ENCODE measurements at places on chromosomes 1 and 21.

GRCh38 chr1:105678334-105678733, 1378.1 kb upstream of the PRMT6 start:
- no peak for DNase-seq

GRCh38 chr21:43912500-43912899, 47.5 kb downstream of the AGPAT3 start:
- DNase-seq = no peak

DNA sequence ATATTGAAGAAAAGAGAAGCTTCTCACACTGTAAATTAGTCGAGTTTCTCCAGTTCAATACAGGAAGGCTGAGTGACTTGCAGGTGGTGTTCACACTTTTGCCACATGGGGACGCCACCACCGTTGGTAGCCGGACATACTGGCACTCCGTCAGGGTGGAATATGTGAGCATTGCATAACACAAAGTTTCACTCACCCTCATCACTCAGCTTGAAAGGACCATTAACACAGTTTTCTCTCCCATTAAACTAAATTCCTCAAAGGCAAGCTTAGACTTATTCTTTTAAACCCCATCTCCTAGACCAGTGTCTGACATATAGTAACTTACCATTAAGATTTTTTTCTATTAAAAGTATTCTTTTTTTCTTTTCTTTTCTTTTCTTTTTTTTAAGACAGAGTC, 105.3 kb upstream of the SERBP1 start:
- DNase-seq = peak; percentile 46

DNA sequence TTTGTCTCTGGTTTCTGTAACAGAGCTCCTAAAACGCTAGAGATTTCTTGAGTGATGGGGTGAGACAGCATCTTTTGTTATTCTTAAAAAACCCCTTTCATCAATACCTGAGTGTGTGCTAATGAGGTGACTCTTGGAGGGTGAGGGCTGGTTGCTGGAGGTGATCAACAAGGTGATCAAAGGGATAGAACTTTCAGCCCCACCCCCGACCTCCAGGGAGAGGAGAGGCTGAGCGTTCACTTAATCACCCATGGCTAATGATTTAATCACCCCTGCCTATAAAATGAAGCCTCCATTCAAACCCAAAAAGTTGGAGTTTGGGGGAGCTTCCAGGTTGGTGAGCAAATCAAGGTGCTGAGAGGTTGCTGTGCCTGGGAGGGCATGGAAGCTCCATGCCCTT, 175.4 kb downstream of the SLC35F3 start:
- DNase-seq = no peak

- DNase-seq = no peak
Observed at GRCh38 chr1:109257682-109258421, 8.5 kb downstream of the CELSR2 start.

DNA sequence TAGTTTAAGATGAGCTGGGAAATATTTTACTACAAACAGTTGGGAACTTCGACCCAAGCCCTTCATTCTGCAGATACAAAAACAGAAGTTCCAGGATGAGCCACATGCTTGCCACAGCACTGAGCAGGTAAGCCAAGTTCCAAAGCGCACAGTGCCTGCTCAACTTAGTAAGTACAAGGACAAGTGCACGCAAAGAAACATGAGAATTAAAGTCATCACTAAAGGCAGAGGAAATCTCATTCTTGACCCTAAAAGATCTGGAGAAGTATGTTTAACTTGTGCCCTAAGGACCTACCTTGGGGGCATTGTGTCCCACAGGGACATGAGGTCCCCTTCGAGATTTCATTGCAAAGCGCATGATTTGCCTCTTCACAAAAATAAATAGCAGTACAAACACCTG, 1.2 kb upstream of the UBAP2L start:
- no peak for DNase-seq

- DNase-seq = no peak
Observed at GRCh38 chr1:115401676-115402075, 63.6 kb upstream of the NGF start.

- no peak for DNase-seq
Observed at GRCh38 chr1:95364546-95364945, 130.5 kb downstream of the RWDD3 start.

GRCh38 chr1:47482786-47483185, 44.9 kb downstream of the FOXD2 start:
- DNase-seq = peak; percentile 27

GRCh38 chr1:202046748-202047708, 36.6 kb downstream of the ELF3 start:
- DNase-seq = no peak

- no peak for DNase-seq
Observed at GRCh38 chr1:51899022-51899421, 20.5 kb upstream of the NRDC start.

DNA sequence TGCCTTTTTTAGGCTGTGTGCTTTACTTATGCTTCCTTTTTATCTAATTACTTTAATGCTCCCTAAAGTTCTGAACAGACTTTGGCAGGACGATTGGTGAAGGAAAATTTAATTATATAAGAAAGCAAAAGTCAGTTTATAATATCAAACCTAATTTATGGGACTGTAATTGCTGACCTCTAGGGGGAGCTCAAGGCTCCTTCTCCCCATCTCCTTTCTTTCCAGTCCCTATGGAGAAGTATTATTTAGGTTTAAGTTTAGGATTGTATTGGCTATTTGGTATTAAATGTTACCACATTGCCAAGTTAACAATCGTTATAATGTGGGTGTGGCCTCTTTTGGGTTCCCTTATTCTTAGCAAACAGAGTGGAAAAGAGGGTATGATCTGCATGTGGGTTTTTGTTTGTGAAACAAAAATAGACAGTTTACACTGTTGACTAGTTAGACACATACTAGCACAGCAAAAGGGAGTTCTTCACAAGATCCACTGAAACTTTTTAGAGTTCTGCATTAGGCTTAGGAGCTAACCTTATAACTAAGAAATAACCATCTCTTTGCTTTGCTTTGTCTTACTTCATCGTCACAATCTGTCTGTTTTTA, 48.2 kb upstream of the TNFSF4 start:
- no peak for DNase-seq

DNA sequence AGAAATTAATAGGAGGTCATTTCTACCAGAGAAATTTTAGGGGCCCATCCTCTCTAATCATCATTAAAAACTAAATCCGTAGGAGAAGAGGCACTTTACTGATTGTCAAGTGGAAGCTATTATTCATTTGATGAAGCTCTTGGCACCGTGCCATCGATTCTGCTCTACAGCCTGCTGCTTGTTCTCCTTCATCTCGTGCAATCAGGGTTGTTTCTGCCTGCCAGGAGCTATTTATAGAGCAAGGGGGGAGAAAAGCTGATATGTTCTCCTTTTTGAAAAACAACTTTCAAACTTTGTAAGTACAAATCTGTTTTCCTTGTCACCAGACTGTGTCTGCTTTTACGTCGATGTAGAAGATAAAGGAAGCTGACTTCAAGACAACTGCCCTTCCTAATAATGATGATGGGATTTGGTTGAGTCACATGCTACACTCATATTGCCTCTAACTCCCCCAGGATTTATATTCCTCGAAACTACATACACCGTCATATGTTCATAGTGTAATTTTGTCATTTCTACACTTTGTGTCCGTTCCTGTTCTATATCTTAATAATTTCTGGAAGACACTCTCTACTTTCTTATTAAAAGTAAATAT, 169.6 kb upstream of the LHX8 start:
- no peak for DNase-seq

- DNase-seq = no peak
Observed at GRCh38 chr1:69244211-69244610, 323.5 kb upstream of the LRRC7 start.

GRCh38 chr1:6785728-6786505, 663 bp downstream of the CAMTA1 start:
- DNase-seq = no peak

- no peak for DNase-seq
Observed at GRCh38 chr1:231634323-231635013, 7.9 kb downstream of the DISC1 start.

GRCh38 chr1:234997201-234997895, 131.3 kb downstream of the TOMM20 start:
- no peak for DNase-seq

- DNase-seq = no peak
Observed at GRCh38 chr1:179955731-179956130, 1.1 kb downstream of the CEP350 start.

- no peak for DNase-seq
Observed at GRCh38 chr1:119374208-119374874, 5.8 kb downstream of the HAO2 start.

- no peak for DNase-seq
Observed at GRCh38 chr1:221117548-221117951, 238.3 kb downstream of the HLX start.

DNA sequence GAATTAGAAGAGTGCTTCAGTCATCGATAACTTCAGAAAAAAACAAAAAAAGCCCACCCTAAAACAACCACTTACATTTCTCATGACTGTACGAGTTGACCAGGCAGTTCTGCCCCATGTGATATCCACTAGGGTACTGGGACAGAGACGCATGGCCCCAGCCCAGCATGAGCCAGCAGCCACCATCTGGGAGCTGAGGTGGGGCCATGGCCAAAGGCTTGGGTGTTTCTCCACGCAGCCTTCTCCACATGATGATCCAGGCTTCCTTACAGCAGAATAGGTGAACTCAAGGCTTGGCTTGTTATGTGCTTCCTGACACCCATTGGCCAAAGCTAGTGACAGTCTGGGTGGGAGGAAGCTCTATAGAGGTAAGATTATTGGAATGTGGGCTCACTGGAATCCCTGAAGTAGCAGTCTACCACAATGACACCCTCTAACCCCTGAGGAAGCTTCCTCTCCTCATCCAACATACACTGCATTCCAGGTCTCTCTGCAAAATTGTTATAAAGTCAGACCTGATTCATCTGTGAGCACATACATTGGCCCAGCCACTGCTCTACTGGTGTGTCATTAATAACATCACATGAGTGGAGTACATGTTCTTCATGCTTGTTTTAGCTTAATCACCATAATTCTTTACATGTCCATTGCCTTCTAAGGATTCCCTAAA, 66.3 kb upstream of the NTPCR start:
- no peak for DNase-seq

GRCh38 chr21:46154155-46154954, 1.0 kb downstream of the FTCD start:
- no peak for DNase-seq

DNA sequence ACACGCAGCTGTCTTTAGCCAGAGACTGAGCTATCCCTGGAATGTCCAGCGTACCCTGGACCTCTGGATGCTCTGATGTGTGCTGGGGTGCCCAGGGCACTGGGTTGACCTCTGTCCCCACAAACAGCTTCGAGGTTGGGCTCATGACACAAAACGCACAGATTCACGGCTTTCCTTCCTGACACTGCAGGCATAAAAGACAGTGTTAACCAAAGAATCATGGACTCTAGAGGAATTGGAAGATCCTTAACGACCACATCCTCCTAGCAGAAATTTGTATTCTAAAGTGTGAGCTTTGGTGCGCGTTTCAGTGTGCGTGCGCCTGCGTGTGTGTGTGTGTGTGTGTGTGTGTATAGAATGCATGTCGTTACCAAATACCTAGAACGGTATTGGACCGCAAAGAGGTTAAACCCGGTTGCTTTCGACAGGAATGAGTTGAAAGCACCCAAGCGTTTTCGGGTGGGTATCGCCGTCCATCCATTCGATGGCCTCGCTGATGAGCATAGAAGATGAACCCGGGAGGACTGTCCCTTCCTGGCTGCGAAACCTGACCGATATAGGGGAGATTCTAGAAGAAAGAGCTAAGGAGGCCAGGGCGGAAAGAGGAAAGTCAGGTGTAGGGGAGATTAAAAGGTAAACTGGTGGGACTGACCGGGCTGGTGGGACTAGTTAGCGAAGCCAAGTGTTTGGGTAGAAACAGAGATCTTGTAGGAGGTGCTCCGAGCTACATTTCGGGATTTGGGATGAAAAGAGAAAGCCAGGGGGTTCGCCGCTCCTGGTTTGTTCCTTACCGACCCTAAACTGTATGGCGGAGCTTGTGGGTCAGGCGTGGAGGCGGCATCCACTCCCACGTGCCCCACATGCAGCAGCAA, 6.8 kb upstream of the LHX9 start:
- DNase-seq = no peak

GRCh38 chr1:95384567-95384966, 150.6 kb downstream of the RWDD3 start:
- DNase-seq = no peak

DNA sequence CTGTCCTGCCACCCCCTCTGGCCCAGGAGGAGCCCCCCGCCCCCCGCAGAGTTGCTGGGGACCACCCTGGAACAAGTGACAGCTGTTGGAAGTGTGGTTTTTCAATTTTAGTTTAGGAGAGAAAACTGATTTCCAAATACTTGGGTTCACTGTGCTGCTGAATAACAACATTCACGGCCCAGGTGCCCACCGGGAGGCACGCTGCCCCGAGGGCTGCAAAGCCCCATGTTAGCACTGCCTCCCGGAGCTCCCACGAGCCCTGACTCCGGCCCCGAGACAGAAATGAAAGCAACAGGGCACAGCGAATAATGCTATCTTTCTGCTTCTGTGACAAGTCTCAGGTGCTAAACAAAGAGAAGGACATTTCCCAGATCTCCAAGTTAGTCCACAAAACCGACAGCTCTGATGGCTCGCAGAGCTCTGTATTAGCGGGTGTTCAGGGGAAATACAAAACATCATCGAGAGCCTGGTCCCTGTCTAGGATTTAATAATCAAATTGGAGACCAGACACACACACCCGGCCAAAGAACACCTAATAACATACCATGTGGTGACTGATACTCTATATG, 451.5 kb downstream of the KIF26B start:
- DNase-seq = no peak

DNA sequence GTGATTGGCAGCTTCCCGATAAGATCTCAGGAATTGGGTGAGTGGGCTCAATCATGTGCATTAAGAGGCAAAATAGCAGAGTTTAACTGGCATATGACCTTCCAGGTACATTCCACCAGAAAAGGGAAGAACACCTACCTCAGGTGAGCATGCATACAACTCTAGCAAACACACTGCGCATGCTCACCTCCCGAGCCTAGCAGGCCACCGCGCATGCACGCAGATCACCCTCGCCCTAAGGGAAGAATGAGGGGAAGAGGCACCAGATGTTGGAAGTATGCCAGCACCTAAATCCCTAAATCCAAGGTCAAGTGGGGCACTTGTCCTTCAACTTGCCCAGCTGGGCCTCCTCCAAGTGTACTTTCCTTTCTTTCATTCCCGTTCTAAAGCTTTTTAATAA, 23.6 kb upstream of the CBR3 start:
- DNase-seq = no peak

DNA sequence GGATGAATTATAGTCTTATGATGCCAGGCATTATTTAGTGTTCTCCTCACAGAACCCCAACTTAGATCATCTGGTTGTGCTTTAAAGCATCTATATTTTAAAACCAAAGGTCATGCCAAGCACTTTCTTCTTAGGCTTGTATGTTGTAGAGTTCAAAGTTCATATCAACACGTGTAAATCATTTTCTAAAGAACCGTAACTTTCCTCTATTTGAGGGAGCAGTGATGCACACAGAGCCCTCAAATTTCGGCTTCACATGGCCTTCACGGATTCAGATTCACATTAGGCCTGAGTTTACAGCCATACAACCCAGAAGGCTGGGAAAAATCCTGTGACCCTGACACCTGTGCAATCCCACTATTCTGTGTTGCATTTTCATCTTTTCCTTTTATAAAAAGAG, 52.1 kb upstream of the SEC16B start:
- no peak for DNase-seq

GRCh38 chr1:21335088-21335691, 44.9 kb upstream of the ECE1 start:
- DNase-seq = peak; percentile 17

All from CD8-positive, alpha-beta T cell (primary cell).